ENCODE measurements at places on chromosomes 4 and X.

DNA sequence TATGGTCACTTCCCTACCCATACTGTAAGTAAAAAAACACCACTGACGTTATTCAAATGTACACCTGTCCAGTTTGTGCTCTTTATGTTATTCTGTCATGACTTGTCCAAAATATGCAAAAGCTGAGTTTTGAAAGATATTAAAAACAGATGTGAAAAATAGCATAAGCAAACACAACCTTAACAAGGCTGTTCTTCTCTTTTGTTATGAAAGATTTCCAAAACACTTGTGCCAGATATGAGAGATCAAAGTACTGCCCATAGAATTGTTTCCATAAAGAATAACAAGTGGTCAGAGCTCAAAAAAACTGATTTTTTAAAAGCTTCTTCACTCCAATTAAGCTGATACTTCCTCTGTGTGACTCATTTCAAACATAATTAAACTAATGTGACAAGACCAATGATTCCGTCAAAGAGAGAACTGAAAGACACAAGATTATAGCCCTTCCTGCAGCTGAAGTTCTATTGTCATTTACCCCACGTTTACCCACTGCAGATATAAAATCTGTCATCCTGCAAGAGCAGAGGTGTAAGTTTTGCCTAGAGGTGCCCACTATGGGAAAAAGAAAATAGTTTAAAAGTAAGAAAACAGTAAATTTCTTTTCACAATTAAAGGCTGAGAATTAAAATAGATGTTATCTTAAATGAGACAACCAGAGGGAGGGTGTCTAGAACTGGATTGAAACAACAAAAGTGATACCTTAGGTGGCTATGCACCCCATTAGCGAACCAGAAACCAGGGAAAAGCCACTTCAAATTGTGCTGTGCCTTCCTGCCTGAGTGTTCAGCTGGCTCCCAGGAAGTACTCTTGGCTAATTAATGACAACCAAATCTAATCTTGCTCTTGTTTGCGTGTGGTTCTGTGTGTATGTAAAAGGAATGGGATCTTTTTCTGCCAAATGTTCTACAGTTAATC lies 30.1 kb downstream of the RASSF6 start:
- DNase-seq = no peak

- no peak for DNase-seq
Measured at GRCh38 chr4:153489856-153490558, 23.8 kb downstream of the TMEM131L start.

- peak; percentile 24 for DNase-seq
Measured at GRCh38 chr4:25913056-25913850, 767 bp upstream of the SMIM20 start.

- DNase-seq = no peak
Measured at GRCh38 chrX:153471663-153472280, 1.4 kb upstream of the HAUS7 start.

GRCh38 chr4:39834269-39834668 lies 136.3 kb downstream of the UBE2K start:
- no peak for DNase-seq

- DNase-seq = no peak
Measured at GRCh38 chrX:28329156-28329555, 258.1 kb upstream of the IL1RAPL1 start.

- no peak for DNase-seq
Measured at GRCh38 chr4:124184792-124185191, 527.7 kb downstream of the ANKRD50 start.

DNA sequence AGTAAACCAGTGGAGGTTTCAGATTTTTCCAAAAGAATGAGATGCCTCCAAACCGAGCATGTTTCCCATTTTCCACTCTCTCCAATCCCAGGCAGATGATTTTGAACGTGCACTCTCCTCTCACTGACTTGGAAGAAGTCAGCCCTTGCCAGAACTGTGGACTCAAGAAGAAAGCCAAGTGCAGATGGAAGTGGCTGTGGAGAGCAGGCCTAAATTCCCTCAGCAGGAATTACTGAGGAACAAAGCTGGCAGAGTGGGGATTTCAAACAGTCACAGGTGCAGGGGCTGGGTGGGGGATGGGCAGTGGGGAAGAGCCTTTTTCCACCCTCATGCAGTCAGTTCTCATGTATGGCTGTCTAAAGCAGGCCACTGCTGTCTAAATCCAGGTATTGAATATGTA lies 83.5 kb upstream of the PLAC1 start:
- no peak for DNase-seq

GRCh38 chr4:93751411-93751810 lies 77.1 kb upstream of the ATOH1 start:
- peak; percentile 56 for DNase-seq

- DNase-seq = no peak
Measured at GRCh38 chrX:130055899-130056298, 54.4 kb downstream of the ELF4 start.

- peak; percentile 55 for DNase-seq
Measured at GRCh38 chr4:38177035-38177546, 216.9 kb downstream of the PTTG2 start.

DNA sequence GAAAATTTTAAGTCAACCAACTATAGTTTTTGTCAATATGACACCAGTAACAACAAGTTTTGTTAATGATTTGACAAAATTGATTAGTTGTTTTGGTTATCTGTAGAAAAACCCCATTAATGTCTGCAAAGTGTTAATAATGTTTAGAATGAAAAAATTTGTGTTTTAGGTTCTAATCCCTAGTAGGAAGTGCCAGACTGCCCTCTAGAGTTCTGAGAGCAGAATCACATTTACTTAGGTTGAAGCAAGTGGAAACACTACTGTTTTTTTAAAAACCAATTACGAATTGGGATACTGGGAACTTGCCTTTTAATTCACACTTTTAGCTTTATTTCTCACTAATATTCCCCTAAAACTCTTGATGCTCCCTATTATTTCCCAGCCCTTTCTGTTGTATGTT lies 101.1 kb upstream of the CYLC1 start:
- DNase-seq = peak; percentile 42

DNA sequence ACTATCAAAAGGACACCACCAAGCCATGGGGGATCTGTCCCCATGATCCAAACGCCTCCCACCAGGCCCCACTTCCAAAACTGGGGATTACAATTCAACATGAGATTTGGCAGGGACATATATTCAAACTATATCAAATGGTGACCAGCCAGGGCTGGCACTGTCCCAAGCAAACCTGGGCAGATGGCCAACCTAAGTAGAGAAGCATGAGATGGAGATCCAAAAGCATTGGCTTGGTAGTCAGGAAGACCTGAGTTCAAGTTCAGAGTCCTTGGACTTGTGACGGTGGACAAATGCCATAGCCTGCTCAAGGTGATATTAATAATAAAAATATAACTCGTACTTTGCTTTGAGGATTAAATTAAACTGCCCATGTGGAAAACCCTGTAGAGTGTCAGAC lies 79.2 kb upstream of the HS3ST1 start:
- DNase-seq = no peak

DNA sequence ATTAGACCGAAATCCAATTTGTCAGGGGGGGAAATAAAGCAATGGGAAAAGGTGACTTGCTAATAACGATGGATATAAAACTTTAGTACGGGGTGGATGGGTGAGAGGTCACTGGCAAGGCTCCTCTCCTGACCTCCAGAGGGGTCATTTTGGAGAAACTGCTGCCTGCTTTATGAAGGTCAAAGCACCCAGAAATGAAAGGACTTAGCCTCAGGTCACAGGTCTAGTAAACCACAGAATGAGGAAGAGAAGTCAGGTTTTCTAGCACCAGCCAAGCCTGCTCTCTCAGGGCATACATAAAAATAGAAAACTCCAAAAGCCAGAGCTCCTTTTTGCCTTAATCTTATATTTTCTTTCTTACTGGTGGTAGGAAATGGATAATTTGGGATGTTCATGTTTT lies 134.2 kb downstream of the SHROOM3 start:
- no peak for DNase-seq

GRCh38 chr4:85050736-85051135 lies 84.2 kb upstream of the WDFY3 start:
- no peak for DNase-seq

DNA sequence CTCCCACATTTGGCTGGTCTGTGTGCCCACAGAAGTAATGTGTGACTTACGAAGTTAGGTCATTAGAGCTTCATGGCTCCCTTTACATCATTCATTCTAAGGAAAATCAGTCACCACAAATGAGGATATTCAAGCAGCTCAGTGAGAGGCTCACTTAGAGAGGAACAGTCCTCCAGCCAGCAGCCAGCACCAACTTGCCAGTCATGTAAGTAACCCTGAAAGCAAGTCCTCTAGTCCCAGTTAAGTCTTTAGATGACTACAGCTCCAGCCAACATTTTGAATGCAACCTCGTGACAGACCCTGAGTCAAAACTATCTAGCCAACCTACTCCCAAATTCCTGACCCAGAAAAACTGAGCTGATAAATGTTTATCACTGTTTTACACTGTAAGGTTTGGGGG lies 71.3 kb downstream of the LRBA start:
- no peak for DNase-seq

DNA sequence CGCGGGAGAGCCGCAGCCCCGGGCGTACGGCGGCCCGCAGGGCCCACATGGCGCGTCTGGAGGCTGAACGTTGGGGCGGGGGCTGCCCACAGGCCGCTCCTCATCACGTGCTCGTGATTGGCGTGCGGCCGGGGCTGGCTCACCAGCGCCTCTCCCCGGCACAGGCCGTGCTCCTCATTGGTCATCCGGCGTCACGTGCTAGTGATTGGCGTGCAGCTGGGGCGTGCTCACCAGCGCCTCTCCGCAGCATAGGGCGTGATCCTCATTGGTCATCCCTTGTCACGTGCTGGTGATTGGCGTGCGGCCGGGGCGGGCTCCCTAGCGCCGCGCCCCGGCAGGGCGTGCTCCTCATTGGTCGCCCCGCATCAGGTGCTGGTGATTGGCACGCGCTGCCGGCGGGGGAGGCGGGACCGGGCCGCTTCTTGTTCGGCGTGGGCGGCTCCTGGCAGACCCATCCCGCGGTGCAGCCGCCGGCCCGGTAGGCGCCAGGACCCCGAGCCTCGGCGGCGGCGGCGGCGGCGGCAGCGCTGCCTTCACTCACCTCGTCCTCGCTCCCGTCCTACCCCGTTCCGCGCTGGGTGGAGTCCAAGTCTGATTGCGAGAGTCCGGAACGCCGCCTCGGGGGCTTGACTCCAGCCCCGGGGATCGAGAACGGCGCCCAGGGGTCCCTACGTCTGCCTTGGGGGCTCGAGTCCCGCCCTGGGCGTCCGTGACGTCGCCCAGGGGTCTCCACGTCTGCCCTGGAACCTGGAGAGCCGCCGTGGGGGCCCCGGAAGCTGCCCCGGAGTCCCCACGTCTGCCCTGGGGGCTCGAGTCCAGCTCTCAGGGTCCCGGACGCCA lies at the start of gene GTPBP6:
TSS of gene GTPBP6 (minus strand) at position 58 of the 840 bp plus-strand sequence. CDS start at position 49, 9 bp downstream.
- DNase-seq = peak; percentile 99

DNA sequence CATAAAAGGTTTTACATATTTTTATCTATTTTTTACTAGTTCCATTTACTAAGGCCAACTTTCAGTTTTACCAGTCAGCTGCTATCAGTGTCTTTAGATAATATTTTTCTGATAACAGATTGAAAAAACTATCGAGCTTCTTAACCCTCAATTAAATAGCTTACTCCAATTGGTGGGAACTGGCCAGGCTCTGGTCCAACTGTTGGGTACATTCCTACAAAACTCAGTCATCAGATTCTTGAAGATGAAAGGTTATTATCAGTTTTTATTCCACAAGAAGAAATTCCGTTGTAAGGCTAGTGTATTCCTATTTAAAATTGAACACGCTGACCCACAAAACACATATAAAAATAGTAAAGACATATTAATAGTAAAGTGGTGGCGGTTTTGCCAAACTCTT lies 346.2 kb downstream of the MAPK10 start:
- no peak for DNase-seq

Data from pons (tissue), 1 donor.